ENCODE measurements at places on chromosomes 7 and 10.

DNA sequence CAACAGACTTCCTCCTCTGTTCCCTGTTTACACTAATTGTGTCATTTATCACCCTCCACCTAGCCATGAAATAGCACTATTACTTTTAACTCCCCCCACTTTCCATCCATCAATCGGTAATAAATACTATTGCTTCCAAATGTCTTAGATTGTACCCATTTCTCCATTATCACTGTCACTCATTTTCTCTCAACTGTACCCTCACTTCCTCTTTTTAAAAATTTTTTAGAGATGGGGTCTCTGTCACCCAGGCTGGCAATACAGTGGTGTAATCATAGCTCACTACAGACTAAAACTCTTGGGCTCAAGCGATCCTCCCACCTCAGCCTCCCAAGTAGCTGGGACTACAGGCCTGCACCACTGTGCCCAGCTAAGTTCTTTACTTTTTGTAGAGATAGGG lies 123.5 kb upstream of the EGR2 start:
- DNase-seq = no peak

DNA sequence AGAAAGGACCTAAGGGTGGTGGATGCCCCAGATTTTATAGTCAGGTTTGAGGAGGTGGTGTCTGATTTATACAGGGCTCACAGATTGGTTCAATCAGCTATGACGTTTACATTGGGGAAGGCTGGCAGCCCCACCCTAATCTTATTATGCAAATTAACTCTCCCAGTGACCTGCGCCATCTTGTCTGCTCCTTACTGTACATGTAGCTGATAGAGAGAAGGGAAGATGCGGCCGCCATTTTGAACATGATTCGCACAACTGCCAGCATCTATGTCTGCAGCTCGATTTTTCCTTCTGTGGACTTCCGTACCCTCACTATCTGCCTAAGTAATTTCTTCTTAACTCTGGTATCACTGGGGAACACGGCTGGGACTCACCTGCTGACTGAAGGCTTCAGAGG lies 619.0 kb upstream of the DPP6 start:
- DNase-seq = no peak

- no peak for DNase-seq
Measured at GRCh38 chr7:138934861-138935260, 46.3 kb downstream of the KIAA1549 start.

GRCh38 chr7:45122975-45123860 lies 11.7 kb upstream of the TBRG4 start:
- DNase-seq = no peak

DNA sequence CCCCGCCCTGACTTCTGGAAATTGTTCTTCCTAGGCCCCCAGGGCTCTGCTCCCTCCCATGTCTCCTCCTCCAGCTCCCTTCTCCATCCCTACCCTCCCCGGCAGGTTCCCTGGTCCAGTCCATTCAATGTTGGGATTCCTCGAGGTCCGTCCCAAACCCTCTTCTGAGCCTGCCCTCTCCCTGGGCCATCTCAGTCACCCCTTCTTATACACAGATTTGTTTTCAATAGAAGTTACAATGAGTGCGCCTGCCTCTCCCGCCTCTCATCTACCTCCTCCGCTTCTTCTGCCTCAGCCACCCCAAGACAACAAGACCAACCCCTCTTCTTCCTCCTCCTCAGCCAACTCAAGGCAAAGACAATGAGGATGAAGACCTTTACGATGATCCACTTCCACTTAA lies 67.9 kb downstream of the OAT start:
- DNase-seq = no peak

GRCh38 chr10:67257018-67257417 lies 331.2 kb downstream of the LRRTM3 start:
- DNase-seq = no peak

DNA sequence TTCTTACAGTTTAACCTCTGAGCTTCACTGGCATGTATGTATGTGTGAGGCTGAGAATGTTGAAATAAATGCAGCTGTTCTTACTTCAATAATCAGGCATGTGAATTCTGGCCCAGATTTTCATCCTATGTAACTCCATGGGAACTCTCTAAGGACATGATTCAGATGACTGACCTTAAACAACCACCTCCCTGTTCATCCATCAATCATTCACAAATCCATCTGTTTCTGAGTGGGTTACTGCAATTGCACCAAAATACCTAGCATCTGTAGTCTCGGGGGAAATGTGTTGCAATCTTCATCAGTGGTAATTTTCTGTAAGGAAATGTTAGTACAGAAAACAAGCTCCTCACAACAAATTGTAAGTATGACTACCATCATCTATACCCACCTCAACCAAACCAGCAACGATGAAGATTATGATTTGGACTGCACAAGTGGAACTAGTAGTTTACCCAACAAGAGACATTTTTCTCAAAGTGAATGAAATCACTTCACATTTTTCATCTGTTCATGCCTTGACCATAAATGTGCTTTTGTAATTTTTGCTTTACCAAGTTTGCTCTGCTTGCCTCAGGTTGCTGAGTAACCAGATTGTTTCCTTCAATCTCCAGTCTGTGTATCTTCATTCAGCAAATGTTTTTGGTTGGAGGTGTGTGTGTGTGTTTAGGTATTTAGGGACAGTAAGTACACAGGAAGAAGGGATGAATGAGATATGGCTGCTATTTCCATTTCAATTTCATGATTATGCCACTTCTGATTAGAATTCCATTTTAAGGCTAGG lies 65.7 kb upstream of the FZD8 start:
- no peak for DNase-seq

DNA sequence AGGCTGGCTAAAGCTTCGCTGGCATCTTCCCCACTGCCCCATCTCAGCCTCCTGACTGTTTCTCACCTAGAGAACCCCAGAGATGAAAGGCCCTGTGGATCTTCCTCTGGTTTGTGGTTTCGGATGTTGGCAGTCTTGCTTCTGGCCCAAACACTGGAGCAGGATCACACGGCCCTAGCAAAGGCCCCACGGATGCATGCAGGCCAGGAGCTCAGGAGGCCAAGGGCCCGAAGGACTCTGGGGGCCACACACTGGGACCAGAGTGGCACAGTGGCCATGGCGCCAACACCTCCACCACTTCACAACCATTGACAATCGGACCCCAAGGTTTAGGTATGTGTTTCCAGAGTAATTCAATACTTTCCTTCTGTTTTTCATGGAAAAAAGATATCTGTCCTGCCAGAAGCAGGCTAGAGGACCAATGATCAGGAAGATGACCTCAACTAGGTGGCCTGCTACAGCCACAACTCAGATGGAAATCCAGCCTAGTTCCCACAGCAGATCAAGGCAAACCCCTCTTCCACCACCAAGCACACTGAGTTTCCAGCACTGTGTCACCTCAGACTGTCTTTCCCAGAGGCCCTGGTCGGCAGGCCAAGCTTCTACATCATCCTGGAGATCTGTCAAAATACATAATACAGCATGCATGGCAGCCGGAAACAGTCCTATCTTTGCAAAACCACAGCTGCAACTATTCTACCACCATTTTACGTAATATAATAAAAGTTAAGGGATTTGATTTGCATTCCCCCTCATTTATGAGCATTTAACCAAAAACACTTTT lies 53.0 kb downstream of the CTBP2 start:
- no peak for DNase-seq

All from cardiac muscle cell (in vitro differentiated cells and primary cell).